Stimulated activated CD4-positive, alpha-beta T cell treated with anti-CD3 and anti-CD28 coated beads, TNF-alpha, amount 100 ng/mL, for 48 hours (primary cell): ENCODE measurements at places on chromosomes 3 and 15.

DNA sequence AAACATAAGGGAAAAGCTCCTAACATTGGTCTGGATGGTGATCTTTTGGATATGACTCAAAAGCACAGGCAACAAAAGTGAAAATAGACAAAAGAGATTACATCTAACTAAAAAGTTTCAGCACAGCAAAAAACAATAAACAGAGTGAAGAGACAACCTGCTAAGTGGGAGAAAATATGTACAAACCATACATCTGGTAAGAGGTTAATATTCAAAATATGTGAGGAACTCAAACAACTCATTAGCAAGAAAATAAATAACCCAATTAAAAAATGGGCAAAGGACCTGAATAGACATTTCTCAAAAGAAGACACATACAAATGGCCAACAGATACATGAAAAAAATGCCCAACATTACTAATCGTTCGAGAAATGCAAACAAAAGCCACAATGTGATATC, 19.0 kb upstream of the NR1I2 start:
- DNase-seq = no peak

GRCh38 chr3:42066516-42067181, 24.5 kb upstream of the TRAK1 start:
- no peak for DNase-seq

GRCh38 chr15:44720460-44721176, 9.3 kb downstream of the B2M start:
- DNase-seq = no peak

DNA sequence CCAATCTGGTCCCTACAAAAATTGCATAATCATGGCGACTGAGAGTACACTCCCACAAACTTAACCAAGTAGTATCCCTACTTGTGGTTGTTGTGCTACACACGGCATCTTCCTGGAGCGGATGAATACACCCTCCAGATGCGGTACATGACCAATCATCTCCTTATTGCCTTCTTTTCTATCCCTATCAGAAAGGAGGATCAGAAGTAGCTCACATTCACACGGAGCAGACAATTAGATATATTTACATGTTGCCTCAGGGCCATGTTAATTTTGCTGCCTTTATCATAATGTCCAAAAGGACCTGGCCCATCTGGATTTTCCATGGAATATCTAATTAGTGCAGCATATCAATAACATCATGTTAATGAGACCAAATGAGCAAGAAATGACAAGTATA, 96.4 kb upstream of the RNU6-1 start:
- DNase-seq = no peak

- DNase-seq = no peak
Observed at GRCh38 chr3:9916346-9916733, 558 bp upstream of the IL17RC start.

DNA sequence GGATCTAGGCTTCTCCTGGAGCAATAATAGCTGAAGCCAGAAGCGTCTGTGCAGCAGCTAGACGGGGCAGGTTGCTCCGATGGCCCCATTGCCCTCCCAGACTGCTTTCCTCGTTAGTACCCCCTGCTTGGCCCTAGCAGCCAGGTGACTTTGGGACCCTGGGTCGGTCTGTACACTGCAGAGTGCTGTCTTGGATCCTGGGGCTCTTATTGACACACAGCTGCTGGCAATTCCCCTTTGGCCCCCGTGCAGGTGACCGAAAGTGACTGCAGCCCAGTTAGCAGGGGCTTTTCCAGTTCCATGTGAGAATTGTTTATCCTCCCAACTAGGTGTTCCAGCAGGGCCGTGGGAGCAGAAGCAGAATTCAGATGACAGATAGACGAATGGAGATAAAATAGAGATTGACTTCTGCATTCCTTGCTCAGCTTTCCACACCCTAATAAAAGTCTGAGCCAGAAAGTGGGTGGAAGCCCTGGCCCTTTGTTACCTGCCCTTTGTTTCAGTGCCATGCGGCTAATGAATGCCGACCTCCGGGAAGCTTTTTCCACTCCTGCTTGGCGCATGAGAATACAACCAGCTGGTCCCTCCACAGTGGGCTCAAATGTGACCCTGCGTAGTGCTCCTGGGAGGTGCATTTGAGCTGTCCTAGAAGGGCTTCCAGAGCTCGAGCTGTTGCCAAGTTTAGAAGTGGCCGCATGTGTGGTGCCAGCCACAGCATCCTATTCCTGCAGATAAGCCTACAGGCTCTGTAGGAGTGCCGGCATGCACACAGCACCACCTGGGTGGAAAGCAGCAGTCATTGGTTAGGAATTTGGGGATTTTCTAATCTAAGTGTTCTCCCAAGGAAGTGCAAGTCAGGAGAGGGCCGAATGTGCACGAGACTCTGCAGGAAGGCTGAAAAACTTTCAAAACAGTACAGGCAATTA, 94.4 kb downstream of the SLCO3A1 start:
- DNase-seq = no peak
